Adrenal gland (tissue), 19 donors: ENCODE measurements at places on chromosomes 6 and 20. TPM values are rescaled to one million over a fixed set of nuclear protein-coding genes. Genes with fewer than 3 reads are reported as not detected.

The IDH3B gene
- 79.0 TPM for total RNA-seq

The ZFP57 gene
- total RNA-seq, result 1.3 TPM

The MYB gene
- total RNA-seq, result 7.7 TPM

The PSMB1 gene
- 442 TPM for total RNA-seq

The FAM162B gene
- total RNA-seq, result 2.7 TPM

The DEFB129 gene
- total RNA-seq, result not detected
